ENCODE measurements at places on chromosomes 1 and 21.
A peak's percentile ranks its signal among the peaks of the same experiment; 100 is the strongest.

GRCh38 chr1:81921851-81922462, 121.2 kb downstream of the ADGRL2 start:
- no peak for DNase-seq

GRCh38 chr1:80445033-80445432, 1355.7 kb upstream of the ADGRL2 start:
- no peak for DNase-seq

GRCh38 chr1:6473156-6473555, 7.2 kb upstream of the TNFRSF25 start:
- no peak for DNase-seq

- DNase-seq: no peak
Observed at GRCh38 chr1:28244549-28245251, 8.8 kb downstream of the ATP5IF1 start.

DNA sequence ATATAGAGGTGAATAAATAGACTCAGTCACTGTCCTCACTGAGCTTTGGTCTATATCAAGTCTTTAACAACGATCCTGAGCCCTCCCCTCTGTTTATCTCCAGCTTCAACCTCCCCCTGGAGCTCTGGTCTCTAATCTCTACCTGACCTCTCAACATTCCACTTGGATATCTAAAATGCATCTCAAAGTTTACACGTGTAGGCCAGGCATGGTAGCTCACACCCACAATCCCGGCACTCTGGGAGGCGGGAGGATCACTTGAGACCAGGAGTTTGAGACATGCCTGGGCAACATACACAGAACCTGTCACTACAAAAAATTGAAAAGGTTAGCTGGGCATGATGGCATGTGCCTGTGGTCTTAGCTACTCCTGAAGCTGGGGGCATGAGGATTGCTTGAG, 53.4 kb downstream of the GADD45A start:
- DNase-seq: no peak

DNA sequence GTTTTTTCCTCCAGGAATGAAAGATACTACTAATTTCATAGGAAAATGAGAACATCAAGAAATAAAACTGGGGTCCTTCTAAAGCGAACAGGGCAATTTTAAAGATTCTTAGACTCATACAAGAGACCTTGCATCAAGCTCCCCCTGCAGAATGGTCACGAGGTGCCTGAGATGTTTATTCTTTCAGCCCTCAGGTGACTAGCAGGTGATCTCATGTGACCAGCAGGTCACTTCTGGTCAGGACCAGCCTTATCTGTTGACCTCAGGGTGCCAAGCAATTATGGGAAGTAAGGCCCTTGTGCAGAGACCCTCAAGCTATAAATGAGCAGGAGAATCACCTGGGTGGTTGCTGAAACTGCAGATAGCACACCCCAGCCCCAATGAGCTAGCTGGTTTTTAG, 20.6 kb upstream of the TMEM51 start:
- no peak for DNase-seq

GRCh38 chr1:233673261-233673946, 59.5 kb downstream of the KCNK1 start:
- DNase-seq: no peak

DNA sequence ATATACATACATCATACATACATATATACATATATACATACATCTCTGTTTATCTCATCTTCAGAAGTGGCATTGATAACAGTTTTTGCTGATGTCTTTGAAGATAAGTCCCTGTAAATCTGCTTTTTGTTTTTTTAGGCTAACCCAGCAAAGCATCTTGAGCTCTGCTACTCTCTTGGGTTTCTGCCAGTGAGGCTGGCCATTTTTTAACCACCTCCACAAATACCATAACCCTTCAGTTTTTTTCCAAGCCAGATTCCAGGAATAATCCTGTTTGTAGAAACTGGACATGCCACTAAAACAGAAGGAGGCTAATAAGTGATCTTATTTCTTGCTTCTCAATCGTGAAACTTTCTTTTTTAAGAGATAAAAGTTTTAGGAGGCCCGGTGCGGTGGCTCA, 21.6 kb downstream of the SDHC start:
- DNase-seq: no peak

- no peak for DNase-seq
Observed at GRCh38 chr1:22051607-22052114, 848 bp upstream of the CDC42 start.

DNA sequence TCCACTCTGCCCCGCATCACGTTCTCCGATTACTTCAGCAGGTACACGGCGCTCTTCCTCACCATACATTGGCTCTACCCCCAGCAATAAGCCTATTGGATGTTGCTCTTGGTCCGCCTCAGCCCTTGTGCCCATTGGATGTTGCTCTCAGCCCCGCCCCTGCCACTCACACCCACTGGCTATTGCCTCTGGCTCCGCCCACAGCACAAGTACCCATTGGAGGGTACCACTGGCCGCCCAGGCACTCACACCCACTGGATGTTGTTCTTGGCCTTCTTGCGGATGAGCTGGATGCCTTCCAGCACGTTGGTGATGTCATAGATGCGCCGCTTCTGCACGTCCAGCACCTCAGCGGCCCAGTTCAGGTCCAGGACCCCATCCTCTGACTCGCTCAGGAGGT, 9.4 kb downstream of the E2F2 start:
- DNase-seq: no peak

- DNase-seq: peak; percentile 49
Observed at GRCh38 chr1:211559222-211560010, 19.5 kb downstream of the SLC30A1 start.

GRCh38 chr1:151843398-151843797, 3.8 kb upstream of the C2CD4D start:
- no peak for DNase-seq

- DNase-seq: no peak
Observed at GRCh38 chr1:19954059-19954458, 25.4 kb downstream of the PLA2G2A start.

GRCh38 chr1:1554550-1554925, 14.1 kb upstream of the TMEM240 start:
- no peak for DNase-seq

- DNase-seq: no peak
Observed at GRCh38 chr21:38734646-38735365, 70.9 kb upstream of the ETS2 start.

DNA sequence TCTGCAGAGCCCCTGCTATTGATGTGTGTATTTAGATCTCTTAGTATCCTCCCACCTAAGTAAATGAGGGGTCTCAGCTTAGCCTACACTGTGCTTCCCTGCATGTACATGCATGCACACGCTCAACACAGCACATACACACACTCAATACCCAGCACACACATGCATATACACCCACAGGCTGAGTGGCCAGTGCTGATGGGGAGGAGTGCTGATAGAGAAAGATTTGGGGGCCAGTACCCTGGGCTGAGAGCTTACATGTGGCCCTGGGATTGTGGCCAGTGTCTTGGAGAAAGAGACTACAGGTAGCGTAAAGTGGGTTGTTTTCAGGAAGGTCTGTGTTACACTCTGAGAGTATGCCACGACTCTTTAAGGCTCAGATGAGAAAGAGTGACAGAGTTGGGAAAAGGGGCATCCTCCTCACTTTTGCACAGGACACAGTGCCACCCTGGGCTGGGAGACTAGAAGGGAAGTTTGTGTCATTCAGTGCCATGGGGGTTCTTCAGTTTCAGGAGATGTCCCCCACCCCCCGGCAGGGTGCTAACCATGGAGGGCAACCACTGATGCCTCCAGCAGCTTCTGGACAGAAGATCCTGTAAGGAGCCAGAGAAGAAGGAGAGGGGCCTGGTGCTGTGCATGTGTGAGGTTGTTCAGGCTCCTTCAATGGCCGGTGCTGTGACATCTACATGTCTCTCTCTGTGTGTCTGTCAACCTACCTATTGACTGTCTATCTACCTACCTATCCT, 166.8 kb downstream of the RHOU start:
- DNase-seq: no peak

GRCh38 chr1:92662048-92662447, 122.9 kb downstream of the EVI5 start:
- DNase-seq: no peak

GRCh38 chr1:145885738-145886287, at the start of gene ANKRD35:
Gene ANKRD35, minus strand, starts transcription at chr1:145885866. Its CDS starts 108 bp downstream, at chr1:145885758.
- DNase-seq: peak; percentile 86

DNA sequence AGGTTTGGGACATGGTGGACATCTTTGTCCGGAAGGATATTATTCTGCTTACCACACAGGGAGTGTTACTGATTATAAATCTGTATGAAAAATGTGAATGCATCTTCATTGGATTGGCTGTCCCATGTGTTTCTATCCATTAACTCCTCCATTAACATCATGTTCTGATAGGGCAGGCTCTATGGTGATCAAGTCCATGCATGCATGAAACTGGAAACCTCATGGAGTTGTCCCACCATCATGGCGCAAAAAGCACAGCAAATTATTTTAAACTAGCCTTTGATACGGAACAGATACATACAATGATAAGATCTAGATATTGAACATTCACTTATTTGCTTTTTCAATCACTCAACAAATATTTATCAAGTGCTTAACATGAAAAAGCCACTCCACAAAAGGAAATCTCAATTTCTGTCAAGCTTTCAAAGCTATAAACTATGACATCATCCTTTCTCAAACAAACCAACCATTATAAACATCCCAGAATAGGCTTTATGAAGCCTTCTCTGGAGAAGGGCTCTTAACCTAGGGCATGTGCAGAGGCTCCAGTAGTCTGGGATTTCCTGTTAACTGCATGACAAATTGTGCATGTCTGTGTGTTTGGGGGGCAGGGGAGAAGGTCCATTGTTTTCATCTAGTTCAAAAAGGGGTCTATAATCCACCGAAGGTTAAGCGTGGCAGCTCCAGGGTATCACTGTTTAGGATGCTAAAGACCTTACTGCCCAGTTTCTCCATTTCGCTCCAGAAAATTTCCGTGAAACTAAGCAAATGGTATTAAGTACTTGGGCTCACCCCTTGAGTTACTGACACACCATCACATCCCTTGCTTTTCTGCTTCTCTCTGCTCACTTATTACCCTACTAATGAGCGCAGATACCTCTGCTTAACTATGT, 46.1 kb downstream of the ADAMTS1 start:
- no peak for DNase-seq

DNA sequence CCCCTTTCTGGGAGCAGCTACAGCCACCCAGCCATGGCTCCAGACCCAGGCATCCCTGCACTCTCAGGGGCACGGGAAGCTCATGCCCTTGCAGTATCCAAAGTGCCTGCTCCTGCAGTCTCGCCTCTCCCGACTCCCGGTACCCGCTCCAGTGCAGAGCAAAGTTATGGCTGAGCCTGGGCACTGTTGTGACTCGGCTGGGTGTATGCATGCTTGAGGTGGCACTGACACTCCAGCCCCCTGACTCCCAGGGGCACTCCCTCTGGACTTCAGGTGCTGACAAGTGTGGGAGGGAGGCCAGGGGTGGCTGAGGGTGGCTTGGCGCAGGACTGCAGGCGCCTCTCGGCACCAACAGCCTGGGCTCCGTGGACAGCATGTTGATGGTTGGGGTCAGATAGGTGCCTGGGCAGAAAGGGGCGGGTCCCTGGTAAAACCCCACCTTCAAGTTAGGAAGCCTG, 580.1 kb upstream of the ADGRL2 start:
- DNase-seq: no peak

DNA sequence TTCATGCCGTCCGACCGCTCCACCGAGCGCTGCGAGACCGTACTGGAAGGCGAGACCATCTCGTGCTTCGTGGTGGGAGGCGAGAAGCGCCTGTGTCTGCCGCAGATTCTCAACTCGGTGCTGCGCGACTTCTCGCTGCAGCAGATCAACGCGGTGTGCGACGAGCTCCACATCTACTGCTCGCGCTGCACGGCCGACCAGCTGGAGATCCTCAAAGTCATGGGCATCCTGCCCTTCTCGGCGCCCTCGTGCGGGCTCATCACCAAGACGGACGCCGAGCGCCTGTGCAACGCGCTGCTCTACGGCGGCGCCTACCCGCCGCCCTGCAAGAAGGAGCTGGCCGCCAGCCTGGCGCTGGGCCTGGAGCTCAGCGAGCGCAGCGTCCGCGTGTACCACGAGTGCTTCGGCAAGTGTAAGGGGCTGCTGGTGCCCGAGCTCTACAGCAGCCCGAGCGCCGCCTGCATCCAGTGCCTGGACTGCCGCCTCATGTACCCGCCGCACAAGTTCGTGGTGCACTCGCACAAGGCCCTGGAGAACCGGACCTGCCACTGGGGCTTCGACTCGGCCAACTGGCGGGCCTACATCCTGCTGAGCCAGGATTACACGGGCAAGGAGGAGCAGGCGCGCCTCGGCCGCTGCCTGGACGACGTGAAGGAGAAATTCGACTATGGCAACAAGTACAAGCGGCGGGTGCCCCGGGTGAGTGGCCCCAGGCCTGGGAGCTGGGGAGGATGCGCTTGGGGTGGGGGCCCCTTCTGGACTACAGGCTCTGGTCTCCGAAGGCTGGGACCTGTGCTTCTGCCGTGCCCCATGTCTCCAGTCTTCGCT, 1.1 kb downstream of the SKI start:
- DNase-seq: no peak

DNA sequence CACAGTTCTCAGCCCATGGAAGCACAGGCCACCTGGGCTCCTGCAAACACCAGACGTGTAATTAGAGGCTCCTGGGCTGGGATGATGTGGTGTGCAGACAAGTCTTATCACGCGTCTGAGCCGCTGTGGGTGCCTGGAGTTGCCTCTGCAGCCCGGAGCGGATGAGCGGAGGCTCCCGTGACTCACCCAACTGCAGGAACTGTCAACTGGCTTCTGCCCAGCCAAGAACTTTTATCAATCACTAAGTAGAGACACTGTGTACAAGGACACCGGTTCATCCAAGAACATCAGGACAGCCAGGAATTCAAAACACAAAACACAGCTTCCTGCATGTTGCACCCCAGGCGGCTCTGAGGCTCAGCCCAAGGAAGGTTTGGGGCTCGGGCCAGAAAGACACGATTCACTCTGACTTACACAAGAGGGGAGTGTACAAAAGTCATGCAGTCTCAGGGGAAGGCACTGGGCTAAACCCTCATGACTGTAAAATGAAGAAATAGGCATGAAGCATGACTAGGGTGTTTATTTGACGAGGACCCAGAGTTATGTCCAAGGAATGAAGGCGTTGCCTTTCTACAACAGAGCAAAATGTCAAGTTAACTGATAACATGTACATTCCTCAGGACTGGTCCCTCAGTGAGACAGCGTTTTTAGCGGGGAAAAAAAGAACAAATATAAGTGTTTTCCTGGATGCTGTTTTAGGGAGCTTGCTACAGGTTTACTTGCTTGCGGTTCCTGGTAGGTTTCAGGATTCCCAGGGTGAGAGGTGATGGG, 21.1 kb downstream of the ERRFI1 start:
- peak; percentile 98 for DNase-seq

GRCh38 chr1:181141431-181141910, 53.0 kb downstream of the IER5 start:
- no peak for DNase-seq

GRCh38 chr1:91123773-91124172, 101.9 kb upstream of the ZNF644 start:
- DNase-seq: no peak

- no peak for DNase-seq
Observed at GRCh38 chr21:20258542-20258941, 739.7 kb upstream of the NCAM2 start.

DNA sequence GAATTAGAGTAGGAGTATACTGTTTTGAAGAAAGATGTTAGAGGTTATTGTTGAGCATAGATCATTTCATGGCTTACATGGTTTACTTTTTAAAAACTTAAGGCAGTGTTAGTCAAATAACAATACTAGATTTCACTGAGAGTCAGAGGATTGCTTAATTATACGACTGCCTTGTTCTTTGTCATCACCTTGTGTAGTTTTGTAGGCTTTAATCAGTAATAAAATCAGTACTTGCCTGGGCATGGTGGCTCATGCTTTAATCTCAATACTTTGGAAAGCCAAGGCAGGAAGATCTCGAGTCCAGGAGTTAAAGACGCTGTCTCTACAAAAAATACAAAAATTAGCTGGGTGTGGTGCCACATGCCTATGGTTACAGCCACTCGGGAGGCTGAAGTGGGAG, 41.3 kb upstream of the GPR52 start:
- DNase-seq: no peak

GRCh38 chr21:25188677-25189079, 418.6 kb downstream of the MRPL39 start:
- DNase-seq: no peak
